ENCODE measurements at places on chromosomes 11 and 22.

DNA sequence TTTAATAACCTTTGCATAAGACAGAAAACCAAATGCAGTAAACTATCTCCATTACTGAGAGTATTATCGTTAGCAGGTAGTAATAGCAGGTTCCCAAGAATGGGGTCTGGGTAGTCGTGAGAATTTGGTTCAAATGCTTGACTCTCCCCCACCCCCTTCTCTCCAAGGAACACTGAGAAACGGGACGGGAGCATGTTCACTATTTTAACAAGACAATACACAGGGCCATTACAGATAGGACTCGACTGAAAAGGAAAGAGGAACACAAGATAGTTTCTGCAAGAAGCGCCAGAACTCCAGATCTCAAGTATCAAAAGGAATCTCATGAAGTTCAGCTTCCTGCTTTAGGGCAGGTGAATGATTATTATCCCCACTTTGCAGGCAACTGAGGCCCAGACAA lies 27.0 kb downstream of the KMT5B start:
- no peak for DNase-seq

DNA sequence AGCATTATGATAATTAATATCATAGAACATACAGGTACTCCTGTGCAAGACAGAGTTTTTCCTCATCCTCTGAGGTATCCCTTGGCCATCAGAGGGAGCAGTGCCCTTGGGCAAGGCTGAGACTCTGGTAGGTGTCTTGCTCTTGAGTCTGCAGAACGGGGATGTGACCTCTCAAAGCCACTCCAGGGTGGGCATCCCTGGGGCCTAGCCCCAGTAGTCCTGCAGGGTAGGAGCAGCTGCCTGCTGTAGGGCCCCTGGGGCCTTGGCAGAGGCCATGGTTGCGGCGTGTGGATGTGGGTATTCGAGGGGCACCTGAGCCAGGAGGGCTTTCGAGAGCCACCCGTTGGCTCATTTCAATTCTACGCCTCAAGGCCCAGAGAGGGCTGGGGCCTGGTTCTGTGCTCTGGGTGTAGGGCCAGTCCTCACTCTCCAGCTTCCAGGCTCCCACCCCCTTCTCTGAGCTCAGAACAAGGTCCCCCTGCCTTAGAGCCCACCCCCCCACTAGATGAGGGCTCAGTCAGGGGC lies 7.7 kb upstream of the OMP start:
- DNase-seq = no peak

DNA sequence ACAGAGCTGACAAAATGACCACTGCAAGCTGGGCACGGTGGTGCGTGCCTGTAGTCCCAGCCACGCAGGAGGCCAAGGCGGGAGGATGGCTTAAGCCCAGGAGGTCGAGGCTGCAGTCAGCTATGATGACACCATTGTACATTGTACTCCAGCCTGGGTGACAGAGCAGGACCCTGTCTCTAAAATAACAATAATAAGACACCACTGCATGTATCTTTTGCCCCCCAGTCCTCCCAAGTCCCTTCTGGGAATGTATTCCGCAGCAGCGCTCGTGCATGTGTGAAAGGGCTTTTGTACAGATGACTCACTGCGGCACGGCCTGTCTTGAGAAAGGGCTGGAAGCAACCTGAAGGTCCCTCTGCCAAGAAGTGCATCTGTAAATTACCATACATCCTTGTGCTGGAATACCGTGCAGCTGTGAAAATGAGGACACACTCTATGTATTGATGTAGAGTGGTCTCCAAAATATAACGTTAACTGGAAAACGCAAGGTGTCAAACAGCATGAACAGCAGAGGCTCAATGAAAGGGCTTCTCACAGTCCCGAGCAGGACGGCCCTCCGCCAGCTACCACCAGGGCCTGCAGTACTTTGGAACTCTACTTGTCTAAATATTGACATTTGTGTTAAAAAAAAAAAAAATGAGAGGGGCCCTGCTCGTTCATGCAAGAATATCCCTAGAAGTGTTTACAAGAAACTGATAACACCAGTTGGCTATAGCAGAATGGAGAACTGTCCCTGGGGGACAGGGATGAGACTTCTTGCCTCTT lies 9.0 kb upstream of the CDC42EP2 start:
- DNase-seq = peak; percentile 60

DNA sequence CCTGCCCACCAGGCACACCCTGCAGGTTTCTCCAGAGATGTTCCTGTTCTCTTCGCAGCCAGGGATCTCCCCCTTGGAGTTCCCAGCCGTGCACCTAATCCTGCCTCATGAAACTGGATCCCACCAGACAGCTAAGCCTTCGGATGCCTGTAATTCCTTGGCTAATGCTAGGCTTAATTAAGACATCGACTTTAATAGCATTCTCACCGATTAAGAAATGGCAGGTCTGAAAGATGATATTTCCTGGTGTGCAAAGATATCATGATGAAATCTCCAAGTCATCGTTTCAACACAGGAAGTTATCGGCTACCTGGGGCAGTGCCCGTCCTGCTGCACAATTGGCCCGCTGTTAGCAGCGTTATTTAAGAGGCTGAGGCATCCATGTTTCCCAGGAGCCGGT lies 41.5 kb upstream of the CCND1 start:
- DNase-seq = no peak

DNA sequence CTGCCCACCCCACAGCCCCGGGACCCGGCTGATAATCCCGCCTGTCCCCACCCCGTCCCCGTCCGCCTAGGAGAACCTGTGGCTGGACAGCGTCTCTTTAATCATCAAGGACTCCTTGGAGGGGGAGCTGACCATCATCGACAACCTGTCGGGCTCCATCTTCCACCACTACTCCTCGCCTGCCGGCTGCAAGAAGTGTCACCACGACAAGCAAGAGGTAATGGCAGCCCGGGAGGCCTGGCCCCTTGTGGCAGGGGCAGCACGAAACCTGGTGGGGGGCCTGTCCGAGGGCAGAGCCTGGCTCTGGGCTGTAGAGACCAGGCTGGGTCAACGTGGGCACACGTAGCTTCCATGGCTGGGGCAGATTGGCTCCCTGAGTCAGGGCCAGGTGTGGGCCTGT lies 109.1 kb downstream of the CACNA1I start:
- DNase-seq = no peak

DNA sequence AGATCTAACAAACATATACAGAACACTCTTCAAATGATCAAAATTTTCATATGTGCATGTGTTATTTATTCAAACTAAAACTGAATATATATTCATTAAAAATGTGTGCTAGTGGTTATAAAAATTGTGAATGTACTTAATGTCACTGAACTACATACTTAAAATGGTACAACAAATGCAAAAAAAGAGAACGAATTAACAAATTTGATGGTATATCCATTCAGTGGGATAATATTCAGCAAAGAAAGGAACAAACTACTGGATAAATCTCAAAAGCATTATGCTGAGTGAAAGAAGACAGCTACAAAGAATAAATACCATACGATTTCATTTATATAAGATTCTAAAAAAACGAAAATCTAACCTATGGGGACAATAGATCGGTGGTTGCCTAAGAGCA lies 64.1 kb downstream of the NARS2 start:
- DNase-seq = no peak

GRCh38 chr22:45468872-45469271 lies 33.8 kb upstream of the FBLN1 start:
- DNase-seq = peak; percentile 28

DNA sequence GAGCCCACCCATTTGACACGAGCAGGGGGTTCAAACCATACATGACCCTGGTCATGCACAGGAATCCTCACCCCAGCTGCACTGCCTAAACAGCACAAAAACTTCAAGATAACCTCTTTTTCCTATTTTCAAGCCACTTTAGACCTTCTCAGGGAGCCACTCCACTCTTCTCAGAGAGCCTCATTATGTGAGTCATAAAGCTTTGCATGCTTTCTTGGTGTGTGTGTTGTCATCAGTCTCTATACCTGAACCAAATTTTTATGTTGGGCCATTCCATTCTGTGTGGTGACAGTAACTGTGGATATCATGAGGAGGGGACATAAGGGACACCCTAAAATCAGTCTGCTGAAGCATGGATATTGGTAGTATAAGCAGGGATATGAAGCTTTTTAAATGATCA lies 769.5 kb upstream of the API5 start:
- no peak for DNase-seq

Data from brain microvascular endothelial cell (primary cell).